ENCODE measurements at places on chromosomes 16 and 17. TPM values are rescaled to one million over a fixed set of nuclear protein-coding genes. Genes with fewer than 3 reads are reported as not detected.
A peak's percentile ranks its signal among the peaks of the same experiment; 100 is the strongest.

DNA sequence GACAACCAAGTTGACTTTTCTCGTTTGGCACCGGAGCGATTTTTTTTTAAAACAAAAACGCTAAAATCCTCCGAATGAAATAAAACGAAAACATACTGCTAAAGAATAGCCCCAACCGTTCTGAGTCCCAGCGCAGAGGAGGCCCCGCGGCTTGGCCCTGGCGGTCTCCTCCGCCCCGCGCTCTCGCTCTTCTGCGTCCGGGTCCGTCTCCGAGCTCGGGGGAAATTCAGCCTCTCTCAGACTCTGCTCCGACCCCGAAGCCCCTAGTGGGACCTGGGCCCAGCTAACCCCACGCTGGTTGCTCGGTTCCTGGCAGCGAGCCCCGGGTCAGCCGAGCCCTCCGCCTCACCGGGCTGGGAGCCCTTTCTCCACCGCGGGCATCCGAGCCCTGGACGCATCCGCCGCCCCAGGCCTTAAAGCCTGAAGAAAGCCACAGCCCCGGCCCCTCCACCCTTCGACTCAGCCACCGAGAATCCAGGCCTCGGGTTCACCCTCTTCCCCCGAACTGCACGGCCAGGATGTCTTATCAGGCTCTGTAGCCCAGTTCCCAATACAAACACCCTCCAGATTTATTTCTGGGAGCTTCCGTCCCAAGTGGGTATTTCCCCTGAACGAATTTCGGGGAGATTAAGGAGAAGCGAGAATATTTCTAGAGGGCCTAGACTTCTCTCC lies 1.2 kb downstream of the TBX2 start:
- H3K4me1 ChIP-seq, result peaks cover 45% of the 10 kb centered on the region
- DNase-seq, result no peak
- H3K36me3 ChIP-seq, result no peaks in the 10 kb centered on the region

DNA sequence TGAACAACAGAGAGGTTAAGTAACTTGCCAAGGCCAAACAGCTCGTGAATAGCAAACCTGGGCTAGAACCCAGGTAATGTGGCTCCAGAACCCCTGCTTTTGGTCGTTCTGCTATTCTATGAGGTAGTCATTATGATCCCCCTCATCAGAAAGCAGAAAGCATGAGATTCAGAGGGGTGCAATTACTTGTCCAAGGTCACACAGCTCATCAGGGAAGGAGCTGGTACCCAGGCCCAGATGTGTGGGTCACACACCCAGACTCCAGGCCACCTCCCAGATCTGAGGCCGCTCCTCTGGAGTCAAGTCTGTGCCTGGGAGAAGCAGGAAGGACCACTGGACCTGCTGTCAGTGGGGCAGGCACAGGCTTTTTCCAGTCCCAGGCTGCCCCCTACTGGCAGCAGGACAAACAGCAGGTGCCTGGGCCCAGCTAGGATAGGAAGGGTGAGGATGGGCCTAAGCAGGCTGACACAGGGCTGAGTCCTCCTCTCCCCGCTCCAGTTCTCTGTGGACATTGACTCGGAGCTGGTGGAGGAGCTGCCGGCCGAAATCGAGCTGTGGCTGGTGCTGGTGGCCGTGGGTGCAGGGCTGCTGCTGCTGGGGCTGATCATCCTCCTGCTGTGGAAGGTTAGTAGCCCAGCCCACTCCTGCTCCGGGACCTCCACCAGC lies 7.8 kb upstream of the PDK2 start:
- H3K4me1 ChIP-seq, result no peaks in the 10 kb centered on the region
- H3K4me3 ChIP-seq, result no peak overlapping the region
- no peak overlapping the region for H3K27ac ChIP-seq
- H3K36me3 ChIP-seq, result no peaks in the 10 kb centered on the region

Gene KIF2B
- not detected for total RNA-seq

- no peak overlapping the region for H3K4me3 ChIP-seq
- no peaks in the 10 kb centered on the region for H3K27me3 ChIP-seq
- H3K27ac ChIP-seq, result no peak overlapping the region
- no peaks in the 10 kb centered on the region for H3K36me3 ChIP-seq
- no peaks in the 10 kb centered on the region for H3K4me1 ChIP-seq
Observed at GRCh38 chr16:82864332-82865040, 237.7 kb downstream of the CDH13 start.

DNA sequence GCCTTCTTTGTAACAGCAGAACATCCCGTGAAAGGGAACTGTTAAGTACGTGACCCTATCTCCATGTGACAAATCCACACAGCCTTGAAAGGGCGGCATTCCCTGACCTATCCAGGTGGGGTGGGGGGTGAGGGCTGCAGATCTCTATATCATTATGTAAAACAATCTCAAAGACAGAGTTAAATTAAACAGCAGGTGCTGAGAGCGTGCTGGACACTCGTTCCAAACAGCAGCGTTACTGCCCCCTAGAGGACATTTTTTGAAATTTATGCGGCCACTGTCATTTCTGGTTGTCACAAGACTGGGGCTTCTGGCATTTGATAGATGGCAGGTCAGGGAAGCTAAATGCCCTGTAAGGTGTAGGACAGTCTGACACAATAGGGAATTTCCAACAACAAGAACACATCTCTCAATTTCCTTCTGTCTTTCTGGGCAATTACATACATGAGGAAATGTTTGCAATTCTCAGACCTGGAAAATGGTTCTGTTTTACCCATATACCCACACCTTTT lies 6.7 kb upstream of the SLC25A39 start:
- H3K4me1 ChIP-seq, result peaks cover 4% of the 10 kb centered on the region
- DNase-seq, result peak; percentile 65
- no peak overlapping the region for H3K4me3 ChIP-seq
- H3K27me3 ChIP-seq, result no peaks in the 10 kb centered on the region

GRCh38 chr17:8706431-8706830 lies 38.2 kb downstream of the CCDC42 start:
- no peaks in the 10 kb centered on the region for H3K4me1 ChIP-seq
- H3K27me3 ChIP-seq, result no peaks in the 10 kb centered on the region
- no peaks in the 10 kb centered on the region for H3K36me3 ChIP-seq
- H3K4me3 ChIP-seq, result no peak overlapping the region

Gene TPSD1
- total RNA-seq, result not detected

DNA sequence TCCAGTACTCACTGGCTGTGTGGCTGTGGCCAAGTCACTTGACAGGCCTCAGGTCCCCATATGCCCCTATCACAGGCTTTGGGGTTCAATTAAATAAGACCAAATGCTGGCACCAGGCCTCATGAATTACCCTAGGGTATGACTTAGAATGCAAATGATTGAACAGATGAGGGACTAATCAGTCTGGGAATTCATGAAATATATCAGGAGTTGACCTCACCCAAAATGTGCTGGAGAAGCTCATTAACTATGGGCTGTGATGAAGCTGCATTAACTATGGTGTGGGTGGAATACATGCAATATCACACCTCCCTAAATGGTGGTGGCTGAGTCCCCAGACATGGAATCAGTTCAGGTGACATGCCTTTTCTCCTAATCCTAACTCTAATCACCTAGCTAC lies 72.1 kb downstream of the DNAH3 start:
- H3K27me3 ChIP-seq, result no peaks in the 10 kb centered on the region
- DNase-seq, result no peak
- H3K27ac ChIP-seq, result no peak overlapping the region
- no peak overlapping the region for H3K4me3 ChIP-seq

DNA sequence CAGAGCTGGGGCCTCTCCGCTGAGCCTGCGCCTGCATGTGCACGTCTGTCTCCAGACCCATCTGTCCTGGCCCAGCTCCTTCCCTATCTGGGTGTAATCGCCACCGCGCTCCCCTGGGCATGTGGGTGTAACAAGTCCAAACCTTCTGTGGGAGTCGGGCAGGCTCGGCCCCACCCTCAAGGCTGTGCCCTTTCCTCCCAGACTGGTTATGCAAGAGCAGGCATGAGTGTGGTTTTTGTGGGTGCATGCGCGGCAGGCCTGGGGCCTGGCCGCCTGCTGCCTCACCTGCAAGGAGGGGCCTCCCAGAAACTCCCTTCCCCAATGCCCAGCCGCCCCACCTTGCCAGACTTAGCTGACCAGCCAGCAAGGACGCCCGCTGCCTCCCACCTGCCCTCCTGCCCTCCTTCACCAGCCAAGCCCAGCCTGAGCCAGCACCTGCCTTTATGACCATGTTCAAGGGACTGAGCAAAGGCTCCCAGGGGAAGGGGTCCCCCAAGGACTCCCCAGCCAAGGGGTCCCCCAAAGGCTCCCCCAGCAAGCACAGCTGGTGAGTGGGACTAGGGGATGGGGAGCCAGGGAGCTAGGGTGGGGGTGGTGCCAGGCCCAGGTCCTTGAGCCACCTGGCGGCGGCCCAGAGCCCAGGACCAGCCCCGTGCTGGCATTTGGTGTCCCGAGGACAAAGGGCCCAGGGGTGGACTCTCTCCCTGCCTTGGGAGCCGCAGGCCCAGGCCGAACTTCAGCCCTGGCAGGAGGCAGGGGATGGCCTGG lies at the start of gene EVPLL:
Gene EVPLL, plus strand, starts transcription at position 342 of the 768 bp plus-strand sequence. CDS start 3,160 bp downstream, outside the sequence.
- no peaks in the 10 kb centered on the region for H3K27me3 ChIP-seq
- H3K4me1 ChIP-seq, result no peaks in the 10 kb centered on the region
- H3K4me3 ChIP-seq, result no peak within 1 kb of the TSS
- no peak for DNase-seq

- no peak overlapping the region for H3K27ac ChIP-seq
- H3K4me1 ChIP-seq, result no peaks in the 10 kb centered on the region
- no peak overlapping the region for H3K4me3 ChIP-seq
Observed at GRCh38 chr17:8875957-8876356, 8.5 kb upstream of the PIK3R6 start.
